Activated CD4-positive, CD25-positive, alpha-beta regulatory T cell treated with anti-CD3 and anti-CD28 coated beads, Interleukin-2, amount 50 U/mL, for 16 hours (primary cell): ENCODE measurements at places on chromosomes 16 and 17.

- no peak for DNase-seq
Observed at GRCh38 chr16:12271006-12271405, 294.5 kb downstream of the SNX29 start.

DNA sequence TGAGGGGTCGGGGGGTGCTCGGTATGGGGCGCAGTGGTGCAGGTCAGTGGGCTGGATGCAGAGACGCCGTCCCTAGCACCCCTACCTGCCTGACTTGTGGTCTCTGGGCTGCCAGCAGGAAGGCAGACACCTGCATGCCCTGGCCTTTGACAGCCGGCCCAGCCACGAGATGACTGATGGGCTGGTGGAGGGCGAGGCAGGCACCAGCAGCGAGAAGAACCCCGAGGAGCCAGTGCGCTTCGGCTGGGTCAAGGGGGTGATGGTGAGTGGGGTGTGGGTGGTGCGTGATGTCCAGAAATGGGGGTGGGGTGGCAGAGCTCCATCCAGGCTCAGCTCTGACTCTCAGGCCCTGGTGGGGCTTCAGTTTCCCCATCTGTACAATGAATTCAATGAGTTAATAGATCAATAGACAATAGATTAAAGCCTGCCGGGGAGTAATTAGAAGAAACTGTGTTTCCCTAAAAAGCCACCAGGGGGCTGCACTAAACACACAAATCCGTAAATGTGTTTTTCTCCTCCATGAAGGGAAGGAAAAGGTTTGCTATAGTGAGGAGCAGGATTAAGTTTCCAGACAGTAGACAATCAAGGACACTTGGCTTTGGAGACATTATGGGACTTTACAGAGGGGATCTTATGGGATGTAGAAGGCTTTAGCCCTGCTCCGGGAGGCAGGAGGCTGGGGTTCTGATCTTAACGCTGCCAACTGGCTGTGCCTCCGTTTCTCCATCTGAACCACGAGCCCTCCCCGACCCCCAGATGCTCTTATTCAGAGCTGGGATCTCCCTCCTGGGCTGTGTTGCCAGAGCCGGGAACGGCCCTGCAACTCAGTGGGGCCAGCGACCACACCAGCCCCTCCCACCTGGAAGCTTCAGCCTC, 2.2 kb downstream of the SLC12A3 start:
- peak; percentile 7 for DNase-seq

DNA sequence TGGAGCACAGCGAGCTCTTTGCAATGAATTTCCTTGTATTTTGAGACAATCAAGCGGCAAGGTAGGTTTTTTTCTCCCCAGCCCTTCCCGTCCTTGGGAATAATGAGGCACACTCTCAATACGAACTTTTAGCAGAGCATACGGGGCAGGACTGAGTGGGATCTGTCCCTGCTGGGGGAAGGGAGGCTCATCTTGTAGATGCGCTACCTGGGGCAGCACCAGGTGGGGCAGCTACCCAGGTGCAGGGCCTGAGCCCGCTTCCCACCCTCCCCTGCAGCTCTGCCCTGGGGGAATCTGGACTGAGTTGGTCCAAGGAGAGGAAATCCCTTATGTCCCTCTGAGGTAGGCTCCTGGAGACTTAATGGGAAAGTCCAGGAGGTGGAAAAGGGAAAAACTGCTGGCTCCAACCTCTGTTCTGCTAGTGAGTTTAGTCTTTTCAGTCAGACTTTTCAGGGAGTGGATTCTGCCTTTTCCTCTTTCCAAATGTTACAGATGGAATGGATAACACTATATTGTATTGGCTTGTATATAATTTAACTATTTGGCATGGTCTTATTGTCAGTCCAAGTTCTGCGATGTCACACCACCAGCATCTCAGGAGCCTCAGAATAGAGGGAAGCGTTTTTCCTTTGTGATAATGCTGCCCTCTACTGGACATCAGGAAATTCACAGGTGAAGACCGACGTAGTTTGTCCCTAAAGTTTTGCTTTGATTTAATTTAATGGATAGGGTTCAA, 9.6 kb upstream of the CES1 start:
- no peak for DNase-seq

- no peak for DNase-seq
Observed at GRCh38 chr16:71360378-71360777, 1.9 kb downstream of the CALB2 start.

GRCh38 chr17:76553178-76553908, 13.5 kb downstream of the PRCD start:
- DNase-seq: no peak

- no peak for DNase-seq
Observed at GRCh38 chr17:42596386-42596785, 12.8 kb downstream of the RETREG3 start.

- DNase-seq: no peak
Observed at GRCh38 chr16:28858421-28858820, 5.2 kb upstream of the SH2B1 start.

DNA sequence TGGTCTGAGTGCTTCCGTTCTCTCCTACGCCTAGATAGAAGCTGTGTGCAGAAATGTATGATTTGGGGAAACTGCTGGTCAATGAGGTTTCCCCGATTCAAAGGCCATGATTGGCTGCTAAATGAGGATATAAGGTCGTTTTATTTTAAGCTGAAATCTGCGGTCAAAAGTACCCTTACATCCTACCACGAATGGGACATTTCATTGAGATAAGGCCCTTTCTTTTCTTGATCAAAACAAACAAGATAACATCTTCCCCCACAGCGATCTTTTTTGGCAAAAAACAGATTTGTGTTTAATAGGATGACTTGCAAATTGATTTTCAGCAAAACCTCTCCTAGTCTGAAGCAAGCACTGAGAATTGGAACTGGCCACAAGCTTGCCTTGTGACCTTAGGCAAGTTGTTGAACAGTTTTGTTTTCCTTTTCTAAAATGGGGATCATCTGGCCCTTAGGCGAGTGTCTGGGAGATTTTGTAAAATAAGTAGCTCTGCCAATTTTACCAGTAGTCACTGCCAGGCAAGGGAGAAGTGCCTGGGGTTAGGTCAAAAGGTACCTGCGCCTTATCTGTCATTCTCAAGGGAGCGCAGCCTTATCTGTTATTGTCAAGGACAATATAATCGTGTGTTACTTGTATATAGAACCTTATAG, 635 bp downstream of the SCPEP1 start:
- DNase-seq: no peak

DNA sequence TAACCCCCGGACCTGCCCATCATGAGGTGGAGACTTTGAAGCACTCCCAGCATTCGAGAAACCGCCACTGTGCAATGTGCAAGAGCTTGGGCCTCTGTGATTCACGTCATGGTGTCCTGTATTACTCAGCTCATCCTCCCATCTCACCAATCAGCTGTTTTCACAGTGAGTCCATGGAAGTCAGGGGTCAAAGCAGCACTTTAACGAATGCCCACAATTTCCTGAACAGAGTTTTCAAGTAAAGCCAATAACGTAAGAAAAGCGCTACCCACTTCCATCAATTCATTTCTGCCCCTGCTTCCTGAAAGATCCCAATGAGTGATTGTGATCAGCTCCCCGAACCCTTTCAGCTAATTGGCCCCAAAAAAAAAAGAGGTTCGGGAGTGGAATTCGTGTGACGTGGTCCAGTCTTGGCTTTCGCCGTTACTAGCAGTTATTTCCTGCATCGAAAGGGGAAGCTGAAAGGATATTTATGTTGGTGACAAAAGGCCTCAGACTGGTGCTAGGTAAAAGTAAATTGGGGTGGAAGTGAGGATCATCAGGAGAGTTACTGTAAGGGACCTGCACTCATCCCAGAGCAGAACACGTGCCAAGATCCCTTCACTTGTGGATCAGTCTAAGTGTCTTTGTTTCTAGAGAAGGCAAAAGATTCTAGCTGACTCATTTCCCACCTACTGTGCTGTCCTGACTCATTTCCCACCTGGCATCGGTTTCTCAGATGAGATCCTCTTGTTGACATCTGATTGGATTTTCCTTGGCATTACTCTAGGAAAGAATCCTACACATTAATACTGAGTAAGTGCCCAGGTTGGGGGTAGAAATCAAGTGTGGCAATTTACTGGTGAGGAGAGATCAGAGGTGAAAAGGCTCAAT, 136.7 kb upstream of the NUDT7 start:
- no peak for DNase-seq

DNA sequence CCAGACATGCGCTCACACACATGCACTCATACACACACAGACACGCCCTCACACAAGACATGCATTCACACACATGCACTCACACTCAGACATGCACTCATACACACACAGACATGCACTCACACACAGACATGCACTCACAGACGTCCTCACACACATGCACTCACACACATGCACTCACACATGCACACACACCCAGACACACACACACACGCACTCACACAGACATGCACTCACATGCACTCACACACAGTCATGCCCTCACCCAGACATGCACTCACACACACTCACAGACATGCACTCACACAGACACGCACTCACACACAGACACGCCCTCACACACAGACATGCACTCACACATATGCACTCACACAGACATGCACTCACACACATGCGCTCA, 2.1 kb upstream of the ZNF469 start:
- no peak for DNase-seq

DNA sequence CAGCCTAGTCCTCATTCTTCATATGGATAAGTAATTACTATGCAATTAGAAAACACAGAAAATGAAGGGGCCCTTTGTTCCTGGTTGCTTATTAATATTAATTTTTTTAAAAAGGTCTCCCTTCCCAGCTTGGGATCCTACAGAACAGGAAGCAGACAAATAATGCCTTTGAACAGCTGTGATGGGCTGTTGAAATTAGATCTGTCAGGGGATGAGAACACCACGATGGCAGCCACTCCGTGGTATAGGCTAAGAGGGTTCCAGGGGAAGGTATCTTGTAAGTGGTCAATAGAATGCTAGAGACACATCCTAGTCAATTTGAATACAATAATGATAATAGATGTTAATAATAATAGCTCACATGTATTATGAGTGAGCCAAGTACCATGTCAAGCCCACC, 83.1 kb downstream of the CCDC182 start:
- no peak for DNase-seq

- DNase-seq: no peak
Observed at GRCh38 chr17:78669256-78669974, 92.2 kb upstream of the DNAH17 start.

GRCh38 chr17:72865954-72866353, 226.5 kb downstream of the SLC39A11 start:
- no peak for DNase-seq

GRCh38 chr17:40956401-40957254, 10.1 kb downstream of the KRT39 start:
- DNase-seq: no peak

DNA sequence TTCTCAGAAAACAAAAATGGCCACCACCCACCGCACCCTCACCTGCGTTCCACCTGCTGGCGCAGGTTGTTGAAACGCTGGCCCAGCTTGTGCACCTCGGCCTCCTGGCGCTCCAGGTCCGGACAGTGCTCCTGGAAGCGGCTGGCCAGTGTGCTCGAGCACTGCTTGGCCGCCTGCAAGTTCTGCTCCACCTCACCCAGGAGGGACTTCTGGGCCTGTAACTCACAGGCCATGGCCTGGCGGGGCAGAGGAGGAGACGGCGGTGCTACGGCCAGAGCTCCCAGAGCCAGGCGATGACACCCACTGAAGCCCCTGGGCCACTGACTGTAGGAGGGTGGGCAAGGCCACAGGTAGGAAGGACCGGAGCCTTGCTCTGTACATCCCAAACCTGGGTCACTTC, 43.4 kb downstream of the UBN1 start:
- no peak for DNase-seq

DNA sequence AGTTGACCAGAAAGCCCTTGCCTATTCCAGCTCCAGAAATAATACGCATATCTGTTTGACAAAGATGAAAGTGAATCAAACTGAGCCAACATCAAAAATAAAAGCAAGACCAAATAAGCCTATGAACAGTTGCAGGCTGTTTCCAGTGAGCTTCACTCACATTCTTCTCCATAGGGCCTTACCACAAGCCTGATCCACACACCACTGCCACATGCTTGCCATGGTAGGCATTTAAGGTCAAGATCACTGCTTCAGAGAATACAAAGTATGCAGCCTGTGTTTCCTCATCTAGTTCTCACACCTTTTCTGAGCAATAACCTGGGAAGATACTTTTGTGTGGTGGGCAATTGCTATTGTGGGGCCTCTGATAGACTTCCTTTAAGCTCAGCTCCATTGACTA, 1060.2 kb downstream of the CDH11 start:
- no peak for DNase-seq

GRCh38 chr16:13529193-13529982, 390.6 kb upstream of the ERCC4 start:
- DNase-seq: no peak

DNA sequence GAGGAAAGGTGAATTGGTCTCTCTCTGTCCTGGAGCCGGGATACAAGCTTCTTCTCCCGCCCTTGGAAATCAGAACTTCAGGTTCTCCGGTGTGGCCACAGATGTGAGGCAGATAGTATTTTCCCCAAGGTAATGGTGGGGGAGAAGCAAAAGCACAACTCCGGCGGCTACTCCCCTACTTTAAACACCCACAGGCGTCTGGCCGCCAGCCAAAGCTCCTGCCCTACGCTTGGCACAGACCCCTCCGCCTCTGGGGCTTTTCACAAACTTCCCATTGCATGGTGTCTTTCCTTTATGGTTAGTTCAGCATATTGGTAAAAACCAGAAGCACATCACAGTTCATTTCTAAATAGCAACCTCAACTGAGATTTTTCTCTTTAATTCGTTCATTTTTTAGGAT, 39.4 kb upstream of the B4GALNT2 start:
- no peak for DNase-seq

- DNase-seq: no peak
Observed at GRCh38 chr16:19532601-19533000, 8.9 kb downstream of the CCP110 start.

- no peak for DNase-seq
Observed at GRCh38 chr16:26772503-26772902, 294.2 kb upstream of the C16orf82 start.

GRCh38 chr16:67407176-67407787, 9.0 kb downstream of the ZDHHC1 start:
- no peak for DNase-seq

DNA sequence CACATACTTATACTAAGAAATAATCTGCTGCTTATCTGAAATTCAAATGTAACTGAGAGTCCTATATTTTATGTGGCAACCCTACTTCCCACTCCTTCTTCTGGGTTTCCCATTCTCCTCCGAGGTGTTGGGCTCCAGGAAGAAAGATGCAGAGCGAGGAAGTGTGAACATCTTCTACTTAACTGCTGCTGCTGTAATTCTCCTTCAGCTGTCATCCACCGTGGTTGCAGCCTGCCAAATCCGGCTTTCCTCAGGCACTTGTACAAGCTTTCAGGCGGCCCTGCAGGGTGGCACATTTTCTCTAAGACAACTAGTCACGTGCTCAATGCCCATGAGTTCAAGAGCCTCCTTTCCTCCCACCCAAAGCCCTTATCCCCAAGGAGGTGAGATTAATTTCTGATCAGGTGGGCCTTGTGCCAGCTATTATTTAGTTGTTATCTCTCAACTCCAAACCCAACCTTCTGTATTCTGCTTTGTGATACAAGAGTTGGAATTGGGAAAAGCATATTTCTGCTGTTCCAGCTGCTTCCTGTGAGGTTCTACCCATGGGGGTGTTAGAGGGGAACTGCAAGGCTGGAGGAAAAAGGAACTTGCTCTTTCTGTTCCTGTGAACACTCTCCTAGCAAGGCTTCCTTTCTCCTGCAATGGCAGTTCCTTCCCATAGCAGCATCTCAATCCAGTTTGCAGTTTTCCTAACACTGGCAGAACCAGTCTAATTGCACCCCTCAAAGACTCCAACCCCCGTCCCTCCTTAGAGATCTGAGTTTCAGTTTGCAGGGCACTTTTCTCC, 67.6 kb upstream of the RBBP6 start:
- no peak for DNase-seq
